ENCODE measurements at places on chromosomes 6 and 20.

DNA sequence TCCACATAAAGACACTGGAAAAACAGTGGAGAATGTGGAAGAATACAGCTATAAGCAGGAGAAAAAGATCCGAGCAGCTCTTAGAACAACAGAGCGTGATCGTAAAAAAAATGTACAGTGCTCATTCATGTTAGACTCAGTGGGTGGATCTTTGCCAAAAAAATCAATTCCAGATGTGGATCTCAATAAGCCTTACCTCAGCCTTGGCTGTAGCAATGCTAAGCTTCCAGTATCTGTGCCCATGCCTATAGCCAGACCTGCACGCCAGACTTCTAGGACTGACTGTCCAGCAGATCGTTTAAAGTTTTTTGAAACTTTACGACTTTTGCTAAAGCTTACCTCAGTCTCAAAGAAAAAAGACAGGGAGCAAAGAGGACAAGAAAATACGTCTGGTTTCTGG is 57.1 kb downstream of the MAP3K4 start:
- DNase-seq: peak; percentile 20

DNA sequence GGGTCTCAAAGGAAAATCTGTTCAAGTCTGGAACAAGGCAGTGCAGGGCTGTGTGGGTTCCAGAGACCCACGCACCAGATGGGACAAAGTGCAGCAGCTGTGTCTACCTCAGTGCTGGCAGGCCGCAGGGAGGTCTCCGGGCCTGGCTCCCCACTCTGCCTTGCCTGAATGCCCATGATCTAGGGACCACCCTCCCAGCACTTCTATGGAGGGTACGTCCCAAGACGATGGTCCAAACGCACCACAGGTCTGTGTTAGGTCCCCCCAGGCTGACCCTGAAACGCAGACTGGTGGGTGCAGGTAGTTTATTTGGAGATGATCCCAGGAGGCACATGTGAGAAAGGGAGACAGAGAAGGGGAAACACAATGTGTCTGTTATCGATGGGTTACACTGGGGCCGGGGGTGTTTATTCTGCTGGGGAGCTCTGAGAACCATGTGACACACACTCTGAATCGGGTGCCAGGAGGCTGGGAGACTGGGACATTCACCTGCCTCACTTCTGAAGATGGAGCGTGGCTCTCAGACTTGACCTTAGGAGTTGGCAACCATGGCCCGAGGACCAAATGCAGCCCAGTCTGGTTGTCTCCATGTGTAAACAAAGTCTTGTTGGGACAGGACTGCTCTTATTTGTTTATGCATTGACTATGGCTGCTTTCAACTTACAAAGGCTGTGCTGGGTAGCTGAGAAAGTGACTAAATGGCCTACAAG is 21.7 kb downstream of the CST9L start:
- DNase-seq: no peak

DNA sequence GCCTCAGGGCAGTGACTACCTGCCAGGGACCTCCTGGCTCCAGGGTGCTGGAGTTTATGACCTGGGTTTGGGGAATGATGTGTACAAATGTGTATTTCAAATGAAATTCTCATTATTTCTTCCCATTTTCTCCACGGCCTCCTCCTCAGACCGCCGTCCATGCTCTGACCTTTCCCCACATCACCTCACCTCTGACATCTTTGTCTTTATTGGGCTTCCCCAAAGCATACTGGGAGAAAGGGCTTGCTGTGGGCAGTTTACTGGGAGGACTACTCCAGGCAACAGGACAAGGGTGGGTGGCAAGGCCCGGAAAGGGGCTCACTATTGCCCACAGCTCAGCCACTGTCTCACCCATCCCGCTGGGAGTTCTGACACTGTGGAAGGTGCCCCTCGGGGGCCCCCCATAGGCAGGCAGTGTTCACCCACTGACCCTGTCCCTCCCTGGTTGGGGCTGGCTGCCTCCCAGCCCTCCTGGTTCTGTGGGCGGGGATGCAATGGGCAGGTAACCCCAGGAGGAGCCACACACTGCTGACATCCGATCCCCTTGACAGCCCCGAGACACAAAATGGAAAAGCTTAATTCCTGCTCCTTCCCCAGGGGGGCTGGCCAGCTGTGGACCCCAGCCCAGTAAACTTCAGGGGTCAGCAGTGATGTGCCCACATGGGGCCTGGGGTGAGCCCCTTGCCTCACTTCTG is 39.8 kb upstream of the CST7 start:
- no peak for DNase-seq

DNA sequence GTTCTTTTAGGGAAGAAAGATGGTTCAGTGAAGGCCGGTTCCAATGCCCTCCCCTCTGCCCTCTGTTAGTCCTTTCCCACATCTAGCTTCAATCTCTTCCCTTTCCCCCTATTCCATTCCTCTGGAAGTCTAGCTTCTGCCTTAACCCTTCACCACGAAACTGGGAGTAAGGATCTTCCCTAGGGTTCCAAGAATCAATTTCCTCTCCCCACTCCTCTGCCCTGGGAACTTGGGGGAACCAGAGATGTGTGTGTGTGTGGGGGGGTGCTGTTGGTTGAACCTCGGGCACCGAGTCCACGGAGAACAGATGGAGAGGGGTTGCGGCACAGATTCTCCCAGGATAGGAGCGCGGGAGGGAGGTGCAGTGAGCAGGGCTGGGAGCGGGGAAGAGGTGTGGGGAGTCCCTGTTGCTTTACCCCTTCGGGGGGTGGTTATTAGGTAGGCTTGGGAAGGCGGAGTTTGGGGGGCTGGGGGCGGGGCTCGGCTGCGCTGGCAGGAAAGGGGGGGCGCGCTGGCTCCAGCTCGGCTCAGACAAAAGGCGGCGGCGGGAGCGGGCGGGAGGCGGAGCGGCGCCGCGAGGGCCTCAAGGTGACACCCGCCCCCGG is at the start of gene TMEM151B:
Gene TMEM151B, plus strand, starts transcription at position 530 of the 605 bp plus-strand sequence. CDS start 293 bp downstream, outside the sequence.
- no peak for DNase-seq

DNA sequence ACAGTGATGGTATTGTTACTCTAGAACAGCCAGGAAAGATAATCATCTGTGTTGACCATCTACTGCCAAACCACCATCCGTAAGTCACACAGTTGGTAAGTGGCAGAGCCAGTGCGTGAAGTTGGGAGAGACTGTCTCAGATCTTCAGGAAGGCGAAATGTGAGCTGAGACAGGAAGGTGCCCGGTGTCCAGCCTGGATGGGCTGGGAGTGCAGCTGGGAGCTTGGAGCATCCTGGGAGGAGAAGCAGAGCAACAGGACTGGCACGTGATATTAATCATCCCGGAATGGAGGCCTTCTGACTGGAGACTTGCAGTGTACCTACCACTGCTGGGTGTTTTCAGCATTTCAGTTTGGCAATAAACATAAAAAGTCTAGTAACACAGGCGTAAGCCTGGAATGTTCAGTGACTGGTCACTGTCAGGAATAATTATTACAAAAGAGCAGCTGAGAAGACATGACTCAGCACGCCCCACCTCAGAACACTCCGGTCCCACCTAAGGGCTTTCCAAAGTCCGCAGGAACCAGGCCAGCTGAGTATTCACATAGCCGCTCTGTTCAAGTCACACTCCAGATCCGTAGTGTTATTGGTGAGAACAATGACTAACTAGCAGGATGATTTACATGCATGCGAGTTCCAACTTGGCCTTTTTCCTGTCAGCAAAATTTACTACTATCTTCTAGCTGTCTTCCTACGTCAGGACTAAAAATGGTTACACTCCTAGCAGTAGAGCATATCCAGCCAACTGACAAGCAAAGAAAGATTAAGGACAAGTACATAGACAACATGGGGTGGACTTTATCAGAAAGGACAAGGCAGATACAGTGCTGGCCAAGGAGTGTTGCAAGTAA is 45.1 kb upstream of the PNRC1 start:
- peak; percentile 88 for DNase-seq

DNA sequence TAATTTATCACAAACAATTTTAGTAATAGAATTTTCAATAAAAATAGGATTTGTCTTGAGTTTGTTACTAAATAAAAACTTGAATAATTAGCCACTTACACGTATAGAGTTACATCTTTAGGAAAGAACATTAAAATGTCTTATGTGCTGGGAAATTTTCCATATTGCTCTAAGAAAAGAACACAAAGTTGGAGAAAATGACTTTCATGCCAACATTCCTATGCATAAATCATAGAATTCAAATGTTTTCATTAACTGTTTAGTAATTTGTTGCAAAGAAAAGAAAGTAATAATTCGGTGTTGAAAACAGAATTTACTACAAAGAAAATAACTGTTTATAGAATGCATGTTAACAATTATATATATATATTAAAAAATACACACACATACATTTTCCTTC is 4.7 kb upstream of the TBC1D32 start:
- no peak for DNase-seq

GRCh38 chr6:34696189-34696738 is 303 bp downstream of the ILRUN start:
- DNase-seq: peak; percentile 55

DNA sequence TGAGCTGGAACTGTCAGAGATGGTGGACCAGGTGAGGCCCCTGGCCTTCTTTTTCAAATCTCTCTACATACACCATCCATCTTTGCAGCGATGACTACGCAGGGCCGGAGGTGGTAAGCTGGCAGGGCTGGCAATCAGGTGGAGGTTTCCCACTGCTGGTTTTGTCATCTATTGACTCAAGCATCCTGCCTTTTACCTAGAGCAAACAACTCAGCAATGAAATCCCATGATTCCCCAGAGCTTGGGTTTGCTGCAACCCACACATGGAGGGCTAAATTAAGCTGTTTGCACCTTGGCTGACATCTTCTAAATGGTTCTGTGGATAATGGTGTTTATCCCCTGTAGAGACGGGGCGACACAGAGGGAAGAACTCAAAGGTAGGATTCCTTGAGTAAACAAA is 170.2 kb downstream of the SCP2D1 start:
- DNase-seq: no peak

DNA sequence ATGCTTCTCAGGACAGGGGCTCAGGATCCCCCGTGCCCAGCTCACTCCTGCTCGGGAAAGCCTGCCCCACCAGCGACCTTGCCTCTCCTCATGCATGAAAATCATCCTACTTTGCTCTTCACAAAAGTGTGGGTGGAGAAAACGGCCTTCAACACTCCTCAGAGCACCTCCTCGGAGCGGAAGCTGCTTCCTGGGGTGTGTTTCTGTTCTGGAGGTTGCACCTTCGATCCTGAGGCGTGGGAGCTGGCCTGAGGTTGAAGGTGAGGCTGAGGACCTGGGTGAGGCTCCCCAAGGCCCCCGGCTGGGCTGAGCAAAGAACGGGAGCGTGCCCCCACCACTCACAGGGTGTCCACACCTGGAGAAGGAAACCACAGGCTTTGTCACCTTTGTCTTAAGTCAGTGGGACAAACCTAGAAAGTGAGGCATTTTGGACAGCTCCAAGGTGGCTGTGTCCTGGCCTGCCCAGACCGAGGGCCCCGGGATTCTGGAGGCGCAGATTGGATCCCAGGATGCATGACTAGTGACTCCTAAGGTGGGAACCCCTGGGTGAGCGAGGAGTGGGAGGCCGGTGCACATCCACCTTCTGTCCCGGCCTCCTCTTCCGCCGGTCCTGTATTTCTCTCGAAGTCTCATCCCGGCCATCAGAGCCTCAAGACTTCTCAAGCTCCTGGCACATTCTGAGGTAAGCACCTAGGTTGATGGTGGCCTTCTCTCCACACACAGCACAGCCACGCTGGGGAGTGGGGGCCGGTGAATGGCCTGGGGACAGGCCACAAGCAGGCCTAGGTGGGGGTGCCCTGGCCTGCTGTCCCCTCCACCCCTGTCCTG is 104.7 kb downstream of the TMEM242 start:
- DNase-seq: no peak

- DNase-seq: no peak
Observed at GRCh38 chr6:169774347-169774746, 22.9 kb downstream of the ERMARD start.

- peak; percentile 78 for DNase-seq
Observed at GRCh38 chr6:163588220-163588919, 173.9 kb downstream of the QKI start.

- peak; percentile 26 for DNase-seq
Observed at GRCh38 chr6:150410906-150411305, 42.1 kb downstream of the IYD start.

GRCh38 chr20:63295846-63296245 is 2.9 kb downstream of the COL20A1 start:
- DNase-seq: no peak

DNA sequence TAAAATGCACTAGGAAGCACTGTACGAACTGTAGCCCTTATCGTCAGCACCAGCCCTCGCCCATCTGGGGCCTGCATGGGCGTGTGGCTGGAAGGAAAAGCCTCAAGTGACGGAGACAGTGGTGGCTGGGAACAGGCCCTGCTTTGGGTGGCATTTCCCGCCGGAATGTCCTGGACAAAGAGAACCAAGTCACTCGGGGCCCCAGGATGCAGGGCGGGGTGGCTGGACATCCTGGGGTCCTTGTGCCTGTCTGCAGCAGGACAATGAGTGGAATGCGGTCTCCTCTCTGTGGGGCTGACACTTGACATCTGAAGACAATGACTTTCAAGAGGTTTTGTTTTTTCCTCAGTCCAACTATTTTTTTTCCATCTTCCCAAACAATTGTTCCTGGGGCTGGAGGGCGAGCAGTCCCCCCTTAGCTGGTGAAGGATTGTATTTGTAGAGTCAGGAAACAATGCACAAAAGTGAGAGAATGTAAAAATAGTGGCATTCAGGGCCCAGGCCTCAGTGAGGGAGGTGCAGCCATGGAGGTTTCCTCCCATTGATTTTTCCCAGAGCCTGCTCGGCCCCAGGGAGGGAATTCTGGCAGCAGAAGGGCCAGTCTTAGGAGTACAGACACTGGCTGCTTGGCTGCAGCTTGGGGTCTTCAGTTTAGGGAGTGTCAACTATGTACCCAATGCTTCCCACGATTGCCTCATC is 64.4 kb downstream of the PREX1 start:
- no peak for DNase-seq

GRCh38 chr6:79764747-79765146 is 133.6 kb downstream of the SH3BGRL2 start:
- DNase-seq: no peak

DNA sequence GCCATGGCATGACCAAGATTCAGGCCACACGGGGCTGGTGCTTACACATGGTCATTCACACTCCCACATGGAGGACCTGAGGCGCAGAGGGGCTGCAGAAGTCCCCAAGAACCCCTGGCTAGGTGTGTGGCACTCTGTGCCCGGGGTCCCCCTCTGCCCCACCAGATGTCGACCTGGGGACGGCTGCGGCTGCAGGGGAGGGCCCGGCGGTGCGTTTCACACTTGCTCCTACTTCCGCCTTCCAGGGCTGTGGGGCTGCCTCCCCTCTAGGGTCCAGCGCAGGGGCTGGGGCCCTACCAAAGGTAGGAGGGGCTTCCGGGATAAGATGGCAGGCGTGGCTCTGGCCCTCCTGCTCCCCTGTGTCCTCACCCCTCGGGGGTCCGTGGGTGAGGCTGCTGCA is 81.1 kb upstream of the SLCO4A1 start:
- no peak for DNase-seq

DNA sequence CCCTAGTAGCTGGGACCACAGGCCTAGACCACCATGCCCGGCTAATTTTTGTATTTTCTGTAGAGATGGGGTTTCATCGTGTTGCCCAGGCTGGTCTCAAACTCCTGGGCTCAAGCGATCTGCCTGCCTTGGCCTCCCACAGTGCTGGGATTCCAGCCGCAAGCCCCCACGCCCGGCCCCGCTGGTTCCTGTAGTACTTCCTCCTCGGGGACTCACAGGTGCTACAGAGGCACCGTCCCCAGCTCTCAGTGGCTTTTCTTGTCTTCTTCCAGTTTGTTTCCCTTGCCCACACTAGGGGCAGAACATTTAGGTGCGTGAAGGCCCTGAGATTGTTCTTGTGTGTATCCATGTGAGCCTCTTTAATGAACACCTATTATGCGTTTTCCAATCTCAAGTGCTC is 773 bp upstream of the ZBP1 start:
- no peak for DNase-seq

Data from EL (cell line).